Stimulated activated CD8-positive, alpha-beta memory T cell treated with anti-CD3 and anti-CD28 coated beads, Interleukin-4, amount 100 ng/mL, for 48 hours (primary cell): ENCODE measurements at places on chromosomes 3 and 15.
A peak's percentile ranks its signal among the peaks of the same experiment; 100 is the strongest.

- DNase-seq: no peak
Measured at GRCh38 chr3:172707967-172708366, 2.9 kb downstream of the NCEH1 start.

GRCh38 chr3:129184396-129184657 is 631 bp upstream of the CNBP start:
- peak; percentile 59 for DNase-seq

GRCh38 chr3:20145874-20146273 is 40.1 kb downstream of the SGO1 start:
- no peak for DNase-seq

DNA sequence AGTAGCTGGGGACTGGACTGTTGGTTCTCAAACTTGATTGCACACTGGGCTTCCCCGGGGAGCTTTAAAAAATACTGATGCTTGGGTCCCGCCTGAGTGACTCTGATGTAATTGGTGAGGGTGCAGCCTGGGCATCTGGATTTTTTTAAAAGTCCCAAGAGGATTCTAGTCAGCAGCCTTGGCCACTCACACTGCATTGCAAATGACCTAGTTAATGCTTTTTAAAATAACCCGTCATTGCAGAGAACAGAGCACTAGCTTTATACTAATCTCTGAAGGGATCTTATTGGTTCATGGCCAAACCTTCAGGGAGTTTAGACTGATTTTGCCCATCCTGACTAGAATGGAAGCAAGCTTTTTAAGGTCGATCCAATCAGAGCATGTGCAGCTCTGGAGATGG is 310.6 kb upstream of the PROK2 start:
- no peak for DNase-seq

DNA sequence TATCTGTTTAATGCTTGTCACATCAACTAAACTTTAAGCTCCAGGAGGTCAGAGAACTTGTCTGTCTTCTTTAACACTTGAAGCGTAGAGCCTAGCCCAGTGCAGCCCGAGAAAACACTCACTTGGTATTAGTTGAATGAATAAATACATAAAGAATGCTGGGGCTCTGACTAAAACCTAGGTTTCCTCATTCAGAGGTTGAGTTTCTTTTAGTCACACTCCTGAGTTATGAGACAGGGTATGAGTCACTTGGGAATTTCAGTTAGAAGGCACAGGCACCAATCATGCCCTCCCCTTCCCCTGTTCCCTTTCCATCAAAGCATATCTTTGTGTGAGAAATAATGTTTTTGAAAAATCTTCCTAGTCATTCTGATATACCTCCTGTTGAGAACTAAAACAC is 589.8 kb upstream of the DPPA4 start:
- DNase-seq: no peak

DNA sequence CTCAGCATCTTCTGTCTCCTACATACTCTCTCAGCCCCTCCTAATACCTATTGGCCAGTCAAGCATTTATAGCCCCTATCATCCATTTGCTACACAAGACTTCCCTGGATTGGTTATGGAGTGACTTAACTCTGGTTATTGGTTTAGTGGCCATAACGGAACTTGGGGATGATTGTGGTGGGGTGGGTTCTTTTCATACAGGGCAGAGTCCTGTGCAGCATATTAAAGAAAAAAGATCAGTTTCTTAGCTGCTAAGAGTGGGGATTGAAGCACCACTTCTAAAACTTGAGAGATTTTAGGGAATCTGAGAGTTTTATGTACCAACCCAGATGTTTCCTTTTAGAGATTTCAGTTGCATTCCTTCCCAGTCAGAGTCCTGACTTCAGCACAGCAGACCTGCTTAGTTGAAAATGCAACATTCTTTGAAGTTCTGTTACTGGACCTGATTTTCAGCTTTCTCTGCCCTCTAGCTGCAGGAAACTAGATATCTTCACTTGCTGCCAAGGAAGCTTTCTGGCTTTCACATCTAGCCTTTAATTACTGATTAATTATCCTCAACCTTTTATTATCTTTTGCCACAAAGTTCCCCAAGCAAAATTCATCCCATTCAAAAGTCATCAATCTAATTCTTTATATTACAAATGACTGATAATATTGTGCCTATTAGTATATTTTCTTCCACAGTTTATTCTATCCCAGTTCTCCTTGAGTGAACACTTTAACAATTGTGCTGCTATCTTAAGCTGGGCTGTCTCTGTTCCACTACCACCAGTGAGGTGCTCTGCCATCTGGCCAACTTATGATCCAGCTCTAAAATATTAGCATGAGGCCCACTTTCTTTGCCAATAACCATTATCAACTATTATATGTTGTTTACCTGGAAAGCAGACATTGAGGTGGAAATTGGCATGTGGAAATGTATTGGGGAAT is 906.0 kb upstream of the ALCAM start:
- DNase-seq: no peak
